ENCODE measurements at places on chromosomes 3 and 15.

- DNase-seq: peak; percentile 49
These were observed 29.7 kb upstream of the USP50 start for GRCh38 chr15:50576166-50576565.

- no peak for DNase-seq
These were observed 10.3 kb downstream of the PKM start for GRCh38 chr15:72220687-72221086.

GRCh38 chr3:177147790-177148189 lies 49.5 kb downstream of the TBL1XR1 start:
- DNase-seq: no peak

- no peak for DNase-seq
These were observed 149.3 kb upstream of the CBLB start for GRCh38 chr3:106018102-106018501.

DNA sequence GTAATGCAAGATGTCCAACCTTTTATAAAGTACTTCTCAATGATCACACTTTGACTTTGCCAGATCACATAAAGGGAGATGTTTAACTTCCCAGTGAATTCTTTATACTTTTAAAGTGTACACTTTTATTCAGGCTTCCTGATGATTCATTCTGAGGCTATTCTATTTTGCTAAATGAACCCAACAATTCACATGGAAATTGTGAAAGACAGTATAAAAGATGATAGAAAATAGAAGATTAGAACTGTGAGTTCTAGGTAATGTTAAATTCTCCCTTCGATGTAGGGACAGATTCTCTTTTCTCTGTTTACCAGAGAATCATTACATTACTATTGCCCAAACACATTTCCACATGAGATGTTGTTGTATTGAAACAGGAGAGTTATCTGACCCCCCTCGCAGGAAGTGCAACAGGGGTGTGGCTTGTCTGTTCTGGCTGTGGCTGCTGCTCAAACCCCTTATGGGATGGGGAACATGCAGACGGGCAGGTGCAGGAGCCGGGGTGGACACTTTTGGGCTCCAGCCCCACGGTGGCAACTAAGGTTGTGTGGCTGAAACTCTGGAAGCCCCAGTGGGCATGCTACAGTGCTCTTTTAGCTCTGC lies 131.3 kb upstream of the LRTM1 start:
- DNase-seq: peak; percentile 40

DNA sequence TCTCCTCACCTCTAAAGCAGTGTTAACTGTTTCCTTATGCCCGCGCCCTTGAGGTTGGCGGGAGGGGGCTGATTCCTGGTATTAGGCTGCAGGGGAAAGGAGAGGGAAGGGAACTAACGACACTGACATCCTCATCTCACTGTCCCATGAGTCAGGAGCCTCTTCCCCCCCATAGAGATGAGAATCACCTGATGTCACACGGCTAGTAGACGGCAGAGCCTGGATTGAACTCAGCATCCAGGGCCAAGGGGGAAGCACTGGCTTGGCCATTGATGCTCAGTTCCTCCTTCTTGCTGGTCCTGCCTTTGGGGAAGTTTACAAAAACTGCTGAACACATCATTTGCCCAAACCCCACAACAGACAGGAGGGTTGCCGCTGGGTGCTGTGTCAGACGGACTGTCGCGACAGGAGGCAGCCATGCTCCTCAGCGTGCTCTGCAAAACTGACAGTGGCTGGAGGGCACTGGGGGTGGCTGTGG lies 38.5 kb downstream of the IDH2 start:
- DNase-seq: no peak

DNA sequence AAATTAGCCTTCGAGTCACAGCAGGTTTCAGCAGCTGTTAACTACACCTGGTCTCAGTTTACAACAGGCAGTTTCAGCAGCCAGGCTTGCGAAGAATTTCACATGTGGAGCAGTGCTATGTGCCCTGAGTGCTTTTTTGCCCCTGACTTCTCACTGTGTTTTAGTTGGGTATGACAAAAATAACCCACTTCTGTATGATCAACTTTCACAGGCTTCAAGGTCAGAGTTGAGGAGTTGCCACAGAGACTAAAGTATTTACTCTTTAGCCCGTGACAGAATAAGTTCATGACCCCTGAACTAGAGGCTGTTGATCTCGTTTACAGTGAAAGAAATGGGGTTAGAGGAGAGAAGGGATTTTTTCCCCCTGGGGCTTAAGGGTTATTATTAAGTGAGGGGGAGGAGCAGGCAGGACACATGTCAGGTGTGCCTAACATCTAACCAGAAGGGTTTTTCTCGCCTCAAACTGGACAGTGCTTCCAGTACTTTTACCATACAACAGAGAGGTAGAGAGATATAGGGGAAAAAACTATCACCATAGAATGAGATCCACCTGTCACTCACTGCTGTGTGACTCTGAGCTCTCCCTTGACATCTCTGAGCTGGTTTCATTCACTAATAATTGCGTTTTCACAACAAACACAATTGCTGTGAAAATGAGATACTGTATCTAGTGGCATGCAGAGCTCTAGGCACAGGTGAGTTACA lies 14.0 kb upstream of the TOPBP1 start:
- no peak for DNase-seq

- no peak for DNase-seq
These were observed 74.1 kb downstream of the SLCO3A1 start for GRCh38 chr15:91927585-91927984.

DNA sequence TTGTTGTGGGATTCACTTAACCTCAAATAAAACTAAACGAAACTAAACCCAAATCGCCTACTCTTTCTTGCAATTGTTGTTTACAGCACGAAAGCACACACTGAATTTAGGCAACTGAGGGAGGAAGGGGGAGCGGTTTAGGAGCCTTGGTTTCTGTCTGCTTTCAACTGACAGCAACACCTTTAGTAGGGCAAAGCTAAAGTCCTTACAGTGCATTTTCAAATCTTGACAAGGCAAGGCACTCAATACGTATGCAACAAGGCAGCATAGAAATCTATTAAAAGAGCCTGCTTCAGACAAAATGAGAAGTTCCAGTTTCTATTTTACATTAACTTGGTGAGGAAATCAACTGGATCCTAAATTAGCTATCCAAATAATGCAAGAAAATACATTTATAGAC lies 174.6 kb downstream of the CHST2 start:
- no peak for DNase-seq

DNA sequence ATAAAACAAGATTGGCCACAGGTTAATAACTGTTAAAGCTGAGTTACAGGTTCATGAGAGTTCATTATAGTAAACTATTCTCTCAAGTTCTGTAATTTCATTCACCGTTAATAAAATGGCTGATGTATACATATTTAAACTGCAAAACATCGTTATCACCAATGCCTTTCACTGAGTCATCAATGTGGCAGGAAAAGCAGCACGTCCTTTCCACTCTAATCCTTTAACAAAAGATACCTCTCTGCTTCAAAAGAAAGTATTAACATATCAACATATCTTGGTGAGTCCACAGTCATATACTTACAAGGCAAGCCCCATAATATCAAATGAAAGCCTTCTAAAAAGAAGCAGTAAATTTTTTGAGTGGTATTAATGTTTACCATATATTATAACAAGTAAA lies 54.5 kb downstream of the UACA start:
- DNase-seq: no peak

DNA sequence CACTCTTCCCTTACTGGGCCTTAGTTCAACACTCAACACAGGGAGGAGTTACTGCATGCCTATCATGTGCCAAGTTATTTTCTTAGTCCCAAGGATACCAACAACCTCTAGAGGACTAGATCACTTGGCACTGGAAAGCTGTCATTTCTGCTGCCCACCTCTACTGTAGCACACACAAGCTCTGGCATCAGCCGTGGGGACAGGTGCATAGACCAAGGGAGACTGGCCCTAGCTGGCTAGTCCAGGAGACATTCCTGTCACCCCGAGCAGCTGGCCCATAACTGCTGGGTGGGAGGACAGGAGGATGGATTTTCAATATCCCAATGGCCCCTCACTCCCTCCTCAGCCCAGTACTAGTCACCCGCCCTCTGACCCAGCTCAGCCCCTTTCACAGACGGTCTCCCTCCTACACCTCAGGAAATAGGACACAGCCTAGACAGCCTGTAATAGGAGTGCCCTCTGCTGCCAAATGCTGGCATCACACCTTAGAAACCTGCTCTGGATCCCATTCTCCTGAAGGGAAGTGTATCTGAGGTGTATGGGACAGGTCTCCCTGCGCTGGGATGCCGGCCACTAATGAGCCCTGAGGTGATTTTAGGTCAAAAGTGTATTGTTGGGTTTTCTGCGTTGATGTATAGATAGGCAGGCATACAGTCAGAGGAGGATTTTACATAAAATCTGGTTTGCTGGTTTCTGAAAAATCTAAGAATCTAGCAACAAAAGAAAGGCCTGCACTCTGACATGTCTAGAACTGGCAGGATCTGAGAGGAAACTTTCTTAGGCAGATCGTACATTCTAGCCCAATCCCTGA lies 3.4 kb upstream of the DZIP1L start:
- DNase-seq: peak; percentile 81

GRCh38 chr15:94602754-94603470 lies 371.6 kb downstream of the MCTP2 start:
- DNase-seq: no peak

DNA sequence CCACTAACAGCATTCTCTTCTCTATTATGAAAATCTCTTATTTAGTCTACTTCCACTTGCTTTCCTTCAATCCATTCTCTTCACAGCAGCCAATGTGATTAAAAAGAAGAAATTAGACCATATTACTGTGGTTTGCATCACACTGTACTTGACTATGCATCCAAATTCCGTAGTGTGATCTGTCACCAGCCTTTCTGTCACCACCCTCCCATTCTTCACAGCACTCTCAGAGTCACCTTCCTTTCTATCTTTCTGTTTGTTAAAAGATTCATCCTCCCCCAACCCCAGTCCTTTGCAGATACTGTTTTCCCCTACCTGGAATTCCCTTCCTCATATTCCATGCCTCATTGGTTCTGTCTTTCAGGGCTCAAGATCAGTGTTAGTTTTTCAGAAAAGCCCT lies 55.0 kb upstream of the ABHD10 start:
- DNase-seq: no peak

DNA sequence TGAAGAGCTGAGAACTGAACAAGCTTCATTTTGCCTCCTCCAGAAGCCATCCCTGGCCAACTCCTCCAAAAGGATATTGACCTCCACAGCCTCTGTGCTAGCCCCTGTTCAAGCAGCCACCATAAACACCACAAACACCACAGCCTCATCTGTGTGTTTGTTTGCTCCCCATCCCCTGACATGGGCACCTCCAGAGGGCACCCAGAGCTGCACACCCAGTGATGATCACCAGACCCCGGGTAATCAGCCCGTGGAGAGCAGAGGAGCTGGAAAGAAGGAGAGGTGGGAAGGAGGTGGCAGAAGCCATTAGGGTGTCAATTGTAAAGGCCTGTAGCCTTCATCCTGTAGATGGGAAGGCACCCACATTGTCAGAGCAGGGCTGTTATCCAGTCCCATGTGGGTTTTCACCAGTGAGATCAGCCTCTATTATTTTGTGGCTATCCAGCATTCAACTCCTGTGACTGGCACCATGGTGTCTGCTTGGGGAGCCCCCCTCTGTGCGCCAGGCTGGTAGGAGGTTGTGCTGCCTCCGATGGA lies 6.8 kb upstream of the WNT7A start:
- no peak for DNase-seq

DNA sequence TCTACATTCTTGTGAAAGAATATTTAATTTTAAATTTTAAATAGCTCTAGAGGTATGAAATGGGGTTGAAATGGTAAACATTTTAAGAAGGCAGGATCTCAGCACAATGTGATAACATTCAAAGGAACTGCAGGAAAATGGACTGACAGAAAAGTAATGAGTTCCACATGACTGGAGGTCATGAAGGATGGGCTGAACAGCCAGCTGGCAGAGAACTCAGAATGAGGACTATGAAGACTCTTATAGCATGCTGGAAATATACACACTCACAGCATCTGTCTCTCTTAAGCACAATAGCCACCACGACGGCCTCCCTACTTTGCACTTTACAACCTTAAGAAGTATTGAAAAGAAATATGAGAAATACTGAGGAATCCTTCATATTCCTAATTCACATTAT lies 94.7 kb downstream of the TNIK start:
- no peak for DNase-seq

- DNase-seq: no peak
These were observed 357.0 kb upstream of the SEMA6D start for GRCh38 chr15:47360305-47360704.

DNA sequence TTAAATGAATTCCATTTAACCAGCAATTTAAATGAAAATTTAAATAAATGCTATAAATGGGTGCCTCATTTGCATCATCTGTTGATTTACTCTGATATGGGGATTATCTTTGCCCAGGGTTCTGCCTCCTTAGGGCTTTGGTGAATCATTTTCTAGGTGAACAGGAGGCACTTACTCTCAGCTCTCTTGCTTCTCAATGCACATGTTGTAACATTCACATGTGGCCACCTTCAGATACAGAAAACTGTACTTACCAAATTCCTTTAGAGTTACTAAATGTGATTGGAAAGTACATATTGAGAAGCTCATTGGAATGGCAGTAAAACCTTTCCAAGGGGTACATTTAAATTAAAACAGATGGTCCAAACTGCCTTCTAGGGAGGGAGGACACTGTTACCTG lies 20.8 kb downstream of the GADL1 start:
- DNase-seq: peak; percentile 10

GRCh38 chr15:27514526-27514925 lies 543.5 kb downstream of the GABRG3 start:
- no peak for DNase-seq

DNA sequence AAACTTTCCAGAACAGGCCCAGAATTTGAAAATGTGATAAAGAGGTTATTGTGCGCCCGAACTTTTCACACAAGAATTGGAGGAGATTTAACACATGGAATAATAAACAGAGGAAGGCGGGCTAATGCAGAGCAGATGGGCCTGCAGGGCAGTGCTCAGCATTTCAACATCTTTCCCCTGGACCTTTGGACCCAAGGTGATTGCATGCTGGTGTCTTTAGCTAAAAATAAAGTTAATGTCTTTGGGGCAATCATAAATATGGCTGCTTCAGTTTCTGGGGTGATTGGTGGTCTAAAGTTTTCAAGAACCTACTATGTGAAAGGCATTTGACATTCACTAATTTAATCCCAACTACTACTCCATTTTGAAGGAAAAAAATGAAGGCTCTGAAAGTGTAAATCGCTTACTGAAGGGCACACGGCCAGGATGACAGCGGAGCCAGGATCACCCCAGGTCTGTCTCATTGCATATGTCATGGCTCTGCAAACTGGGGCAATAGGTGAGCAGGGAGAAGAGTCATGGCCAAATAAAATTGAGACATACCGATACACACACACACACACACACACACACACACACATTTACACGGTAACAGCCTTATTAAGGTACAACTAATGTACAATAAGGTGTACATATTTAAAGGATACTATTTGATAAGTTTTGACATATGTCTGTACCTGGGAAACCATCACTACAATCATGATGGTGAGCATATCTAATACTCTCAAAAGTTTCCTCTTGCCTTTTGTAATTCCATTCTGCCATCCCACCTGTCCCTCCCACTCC lies 243.1 kb upstream of the LRRFIP2 start:
- no peak for DNase-seq

GRCh38 chr15:80246425-80246894 lies 5.6 kb downstream of the CTXND1 start:
- no peak for DNase-seq

- DNase-seq: no peak
These were observed 57.5 kb upstream of the ITGA11 start for GRCh38 chr15:68489421-68489820.
